ENCODE measurements at places on chromosomes 2 and 18.

DNA sequence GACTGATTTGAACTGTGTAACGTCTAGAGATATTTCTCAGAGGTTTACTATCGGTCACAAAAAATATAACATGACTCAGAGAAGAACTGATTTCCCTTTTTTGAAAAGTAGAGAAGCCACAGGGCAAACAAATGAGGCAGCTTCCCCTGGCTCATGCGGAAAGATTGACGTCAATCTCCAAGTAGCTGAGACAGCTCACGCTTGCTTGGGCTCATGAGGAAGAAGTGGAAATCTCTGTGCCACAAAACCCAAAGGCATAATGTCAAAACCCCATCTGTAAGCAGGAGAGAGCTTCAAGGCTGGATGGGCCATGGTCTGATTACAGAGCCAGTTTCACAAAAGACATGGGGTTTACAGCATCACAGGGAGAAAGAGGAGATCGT, 188.1 kb downstream of the ARL4C start:
- DNase-seq, result peak; percentile 89

- DNase-seq, result no peak
Observed at GRCh38 chr2:241818943-241819270, 9.9 kb downstream of the NEU4 start.

- DNase-seq, result no peak
Observed at GRCh38 chr2:227456102-227456501, 15.9 kb upstream of the AGFG1 start.

- no peak for DNase-seq
Observed at GRCh38 chr2:201342923-201343322, 14.2 kb downstream of the FLACC1 start.

- DNase-seq, result no peak
Observed at GRCh38 chr18:2881088-2881839, 34.5 kb downstream of the EMILIN2 start.

DNA sequence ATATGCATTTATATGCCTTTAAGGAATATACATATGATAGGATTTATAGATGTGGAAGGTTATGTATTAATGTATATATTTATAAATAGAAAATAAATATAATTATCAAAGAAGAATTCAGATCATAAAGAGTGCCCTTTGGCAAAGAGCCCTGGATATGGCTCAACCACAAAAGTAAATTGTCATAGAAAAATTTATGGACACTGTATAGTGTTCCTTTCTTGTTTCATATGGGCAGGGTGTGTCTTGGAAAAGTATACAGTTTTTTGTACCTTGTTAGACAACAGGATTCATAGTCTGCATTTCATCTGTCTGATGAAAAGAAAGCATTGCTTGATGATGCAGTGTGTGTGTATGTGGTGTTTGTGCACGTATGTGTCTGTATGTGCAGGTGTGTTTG, 2.9 kb downstream of the UGT1A7 start:
- no peak for DNase-seq

GRCh38 chr2:241944821-241945220, 75.3 kb downstream of the RTP5 start:
- no peak for DNase-seq

DNA sequence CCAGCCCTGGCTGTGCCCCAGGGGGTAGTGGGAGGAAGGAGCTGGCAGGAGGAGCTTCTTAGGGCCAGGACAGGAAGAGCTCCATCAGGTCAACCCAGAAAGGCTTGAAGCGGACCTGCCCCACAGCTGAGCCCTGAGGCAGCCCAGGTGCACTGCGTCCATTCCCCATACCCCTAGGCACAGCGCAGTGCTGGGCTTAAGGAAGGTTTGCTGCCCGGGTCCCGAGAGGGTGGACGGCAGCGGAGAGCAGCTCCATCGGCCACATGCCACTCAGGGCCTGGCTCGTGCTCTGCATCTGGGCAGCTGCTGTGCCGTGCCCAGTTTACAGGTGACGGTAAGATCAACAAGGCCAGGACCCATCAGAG, 26.4 kb downstream of the DNMT3A start:
- DNase-seq, result no peak

- no peak for DNase-seq
Observed at GRCh38 chr2:153575171-153575853, 96.8 kb upstream of the RPRM start.

DNA sequence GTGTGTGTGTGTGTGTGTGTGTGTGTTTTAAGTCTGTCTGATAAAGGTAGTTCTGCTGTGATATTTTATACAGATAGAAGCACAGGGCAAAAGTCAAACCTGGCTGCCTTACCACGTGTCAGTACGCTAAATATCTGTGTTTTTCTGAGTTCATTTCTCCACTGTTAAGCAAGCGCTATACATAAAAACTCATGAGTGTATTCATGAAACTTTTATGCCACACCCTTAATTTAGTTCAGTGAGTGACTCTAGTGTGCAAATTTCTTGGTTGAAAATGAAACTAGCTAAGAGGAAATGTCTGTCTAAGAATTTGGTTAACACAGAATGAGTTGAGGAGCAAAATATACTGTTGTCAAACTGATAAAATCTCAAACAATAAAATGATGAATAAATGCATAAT, 11.2 kb downstream of the CASP10 start:
- peak; percentile 64 for DNase-seq

DNA sequence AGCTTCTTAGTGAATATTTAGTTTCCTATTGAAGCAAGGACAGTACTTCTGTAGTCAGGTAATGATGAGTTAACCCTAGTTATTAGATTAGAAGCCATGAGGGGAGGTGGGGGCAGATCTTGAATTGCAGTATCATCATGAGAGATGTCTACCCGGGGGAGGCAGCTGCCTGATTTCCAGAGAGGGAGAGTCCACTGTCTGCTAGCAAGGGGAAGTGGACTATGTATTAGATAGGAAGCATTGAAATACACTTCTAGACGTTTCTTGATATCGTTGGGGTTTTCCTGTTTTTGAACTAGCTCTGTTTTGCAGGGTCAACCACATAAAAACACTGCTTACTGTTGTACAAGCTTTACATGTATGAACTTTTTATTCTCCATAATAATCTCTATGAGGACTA, 38.8 kb downstream of the APLF start:
- no peak for DNase-seq

GRCh38 chr2:200716386-200716785, 95.3 kb upstream of the BZW1 start:
- DNase-seq, result no peak

- no peak for DNase-seq
Observed at GRCh38 chr2:43270930-43271615, 44.7 kb upstream of the ZFP36L2 start.

DNA sequence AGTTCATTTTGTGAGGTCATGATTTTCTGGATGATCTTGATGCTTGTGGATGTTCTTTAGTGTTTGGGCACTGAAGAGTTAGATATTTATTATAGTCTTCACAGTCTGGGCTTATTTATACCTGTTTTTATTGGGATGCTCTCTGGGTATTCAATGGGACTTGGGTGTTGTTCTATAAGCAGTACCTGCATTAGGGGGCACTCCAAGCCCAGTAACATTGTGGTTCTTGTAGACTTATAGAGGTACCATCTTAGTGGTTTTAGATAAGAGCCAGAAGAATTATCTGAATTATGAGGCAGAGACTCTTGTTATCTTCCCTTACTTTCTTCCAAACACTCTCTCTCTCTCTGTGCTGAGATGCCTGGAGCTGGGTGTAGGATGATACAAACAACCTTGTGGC, 470.0 kb downstream of the PIK3C3 start:
- no peak for DNase-seq

DNA sequence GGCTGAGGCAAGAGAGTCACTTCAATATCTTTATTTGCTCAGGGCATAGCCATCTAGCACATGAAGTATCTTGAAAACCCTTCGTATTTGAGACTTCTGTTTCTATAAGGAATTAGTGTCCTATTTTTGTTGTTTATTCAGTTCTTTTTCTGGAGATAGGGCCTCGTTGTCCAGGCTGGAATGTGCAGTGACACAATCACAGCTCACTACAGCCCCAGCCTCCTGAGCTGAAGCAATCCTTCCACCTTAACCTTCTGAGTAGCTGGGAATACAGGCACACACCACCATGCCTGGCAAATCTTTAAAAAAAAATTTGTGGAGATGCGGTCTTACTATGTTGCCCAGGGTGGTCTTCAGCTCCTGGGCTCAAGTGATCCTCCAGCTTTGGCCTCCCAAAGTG, 50.6 kb downstream of the PSMD14 start:
- DNase-seq, result no peak

DNA sequence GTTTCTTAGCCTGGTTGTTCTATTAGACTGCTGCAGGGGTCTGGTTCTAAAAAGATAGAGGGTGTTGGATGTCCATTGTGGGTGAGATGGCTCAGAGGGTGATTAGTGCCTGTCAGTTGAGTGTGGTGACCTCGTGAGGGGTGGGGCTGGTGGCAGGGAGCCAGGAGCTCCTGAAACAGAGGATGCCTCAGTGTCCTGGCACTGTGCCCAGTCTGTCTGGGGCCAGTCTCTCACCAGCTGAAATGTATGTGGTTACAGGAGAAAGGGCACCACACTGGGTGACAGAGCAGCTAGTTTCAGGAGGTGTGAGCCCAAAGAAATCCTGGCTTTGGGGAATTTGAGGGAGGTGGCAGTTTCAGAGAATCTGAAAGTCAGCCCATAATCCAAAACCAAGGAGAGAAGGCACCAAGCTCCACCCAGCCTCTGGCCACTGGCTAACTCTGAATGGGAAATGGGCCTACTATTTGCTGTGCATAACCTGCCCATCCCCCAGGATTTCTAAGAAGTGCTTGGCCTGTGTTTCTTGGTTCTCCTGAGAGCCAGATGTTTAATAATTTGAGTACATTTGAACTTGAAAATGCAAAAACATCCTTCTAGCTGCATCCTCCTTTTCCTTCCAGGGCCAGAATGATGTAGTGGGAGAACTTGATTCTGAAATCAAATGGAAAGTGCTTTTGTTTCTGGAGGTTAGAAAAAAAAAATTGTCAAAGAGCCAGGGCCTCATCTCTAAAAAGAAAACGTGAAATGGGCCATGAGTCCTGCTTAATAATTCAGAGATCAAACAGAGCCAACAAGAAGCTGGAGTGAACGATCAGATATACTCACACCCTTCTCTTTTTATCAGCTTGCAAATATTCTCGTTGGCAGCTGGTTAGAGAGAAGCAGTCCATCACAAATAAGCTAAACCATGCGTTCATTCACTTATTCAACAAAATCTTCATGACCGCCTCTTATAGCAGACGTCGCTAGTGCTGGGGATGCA, 92.3 kb downstream of the B3GNT2 start:
- DNase-seq, result no peak

GRCh38 chr2:192419786-192420185, 225.1 kb upstream of the TMEFF2 start:
- DNase-seq, result no peak

- no peak for DNase-seq
Observed at GRCh38 chr2:216991563-216991962, 131.7 kb upstream of the TNP1 start.

DNA sequence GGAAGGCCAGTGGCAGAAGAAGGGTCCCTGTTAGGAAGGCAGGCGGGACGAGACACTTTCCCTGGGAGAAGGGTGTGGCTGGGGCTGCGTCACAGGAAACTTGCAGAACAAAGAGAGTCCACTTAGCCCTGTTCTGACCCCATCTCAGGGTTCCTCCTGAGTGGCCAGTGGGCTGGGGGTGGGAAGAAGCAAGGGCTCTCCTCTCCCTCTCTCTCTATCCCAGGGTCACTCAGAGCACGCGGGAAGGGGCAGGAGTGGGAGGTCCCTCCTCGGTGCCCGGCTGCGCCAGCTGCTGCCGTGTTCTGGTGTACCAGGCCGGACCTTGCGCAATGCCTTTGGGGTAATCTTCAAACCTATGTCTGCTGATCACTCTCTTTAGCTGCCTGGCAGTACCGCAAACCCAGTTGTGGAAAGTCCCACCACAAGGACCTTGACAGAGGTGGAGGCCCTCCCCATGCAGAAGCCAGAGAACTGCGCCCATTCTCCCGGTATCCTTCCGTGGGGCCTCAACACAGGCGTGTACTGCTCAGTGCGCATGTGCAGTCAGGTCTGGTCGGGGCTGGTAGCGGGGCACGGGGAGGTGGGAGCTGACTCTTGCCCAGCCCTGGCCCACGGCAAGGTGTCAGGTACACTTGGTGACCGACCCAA, 47.8 kb upstream of the ST3GAL5 start:
- DNase-seq, result no peak

GRCh38 chr2:54936766-54937165, 113.5 kb downstream of the RTN4 start:
- DNase-seq, result no peak

GRCh38 chr2:42169100-42169873, at the start of gene EML4:
Gene EML4 (plus strand): TSS chr2:42169353. CDS start chr2:42169612, 259 bp downstream.
- peak; percentile 88 for DNase-seq

GRCh38 chr2:64779117-64779690, 125.5 kb upstream of the SERTAD2 start:
- DNase-seq, result no peak

DNA sequence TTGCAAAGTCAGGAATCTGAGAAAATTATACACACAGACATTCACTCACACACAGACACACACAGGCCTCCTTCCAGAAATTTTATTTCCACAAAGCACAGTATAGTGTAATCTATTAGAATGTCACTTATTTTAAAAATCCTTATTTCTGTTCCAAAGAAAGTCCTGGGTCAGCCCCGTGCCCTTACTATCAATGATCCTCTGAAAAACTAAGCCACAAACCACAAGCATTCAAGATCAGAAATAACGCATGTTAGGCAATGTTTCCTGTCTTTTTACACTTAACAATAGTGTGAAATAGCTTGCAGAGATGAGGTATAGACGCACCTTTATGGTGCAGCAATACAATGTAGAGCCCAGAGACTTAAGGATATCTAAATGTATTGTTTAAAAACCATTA, 25.8 kb downstream of the TBC1D8 start:
- DNase-seq, result no peak

DNA sequence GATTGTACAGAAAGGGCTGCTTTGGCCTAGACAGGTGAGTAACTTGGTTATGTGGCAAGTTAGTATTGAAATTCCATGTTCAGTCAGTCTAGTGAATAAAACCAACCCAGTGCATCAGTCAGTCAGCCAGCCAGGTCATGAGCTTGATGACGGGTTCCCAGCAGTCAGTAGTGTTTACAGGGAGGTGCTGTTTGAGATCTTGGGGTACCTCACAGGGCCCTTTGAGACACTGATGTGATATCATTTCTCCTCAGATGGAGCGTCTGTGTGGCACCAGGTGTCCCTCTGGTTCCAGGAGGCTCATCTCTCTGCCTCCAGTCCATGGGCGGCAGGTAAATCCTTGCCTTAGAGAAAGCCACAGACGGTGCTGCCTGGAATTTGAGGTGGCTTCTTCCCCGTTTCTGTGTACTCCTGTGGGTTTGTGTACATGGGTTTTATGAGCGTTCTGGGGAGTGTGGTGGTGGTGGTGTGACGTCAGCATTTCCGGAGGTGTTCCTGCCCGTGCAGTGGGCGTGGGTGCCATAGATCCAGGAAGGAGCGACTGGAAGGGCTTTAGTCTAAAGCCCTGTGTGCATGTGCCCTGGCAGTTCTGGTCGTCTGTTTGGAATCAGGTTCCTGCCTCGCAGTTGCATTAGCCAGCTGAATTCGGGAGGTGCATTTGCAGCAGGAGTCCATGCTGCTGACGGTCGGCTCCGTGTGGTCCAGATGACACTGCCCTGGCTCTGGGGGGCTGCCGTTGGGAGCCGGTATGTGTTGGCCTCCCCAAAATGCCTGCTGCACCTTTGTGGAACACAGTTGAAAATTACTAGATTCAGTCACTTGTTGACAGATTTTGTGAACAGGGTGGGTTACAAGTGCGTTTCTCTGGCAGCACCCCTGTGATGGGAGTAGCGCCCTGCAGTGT, 2.1 kb downstream of the CTDP1 start:
- peak; percentile 31 for DNase-seq

- DNase-seq, result no peak
Observed at GRCh38 chr2:44330801-44331200, 30.5 kb downstream of the PREPL start.
